ENCODE measurements at places on chromosomes 7 and 10.

- no peak for DNase-seq
These were observed 98.5 kb downstream of the POLR1F start for GRCh38 chr7:19610194-19610943.

DNA sequence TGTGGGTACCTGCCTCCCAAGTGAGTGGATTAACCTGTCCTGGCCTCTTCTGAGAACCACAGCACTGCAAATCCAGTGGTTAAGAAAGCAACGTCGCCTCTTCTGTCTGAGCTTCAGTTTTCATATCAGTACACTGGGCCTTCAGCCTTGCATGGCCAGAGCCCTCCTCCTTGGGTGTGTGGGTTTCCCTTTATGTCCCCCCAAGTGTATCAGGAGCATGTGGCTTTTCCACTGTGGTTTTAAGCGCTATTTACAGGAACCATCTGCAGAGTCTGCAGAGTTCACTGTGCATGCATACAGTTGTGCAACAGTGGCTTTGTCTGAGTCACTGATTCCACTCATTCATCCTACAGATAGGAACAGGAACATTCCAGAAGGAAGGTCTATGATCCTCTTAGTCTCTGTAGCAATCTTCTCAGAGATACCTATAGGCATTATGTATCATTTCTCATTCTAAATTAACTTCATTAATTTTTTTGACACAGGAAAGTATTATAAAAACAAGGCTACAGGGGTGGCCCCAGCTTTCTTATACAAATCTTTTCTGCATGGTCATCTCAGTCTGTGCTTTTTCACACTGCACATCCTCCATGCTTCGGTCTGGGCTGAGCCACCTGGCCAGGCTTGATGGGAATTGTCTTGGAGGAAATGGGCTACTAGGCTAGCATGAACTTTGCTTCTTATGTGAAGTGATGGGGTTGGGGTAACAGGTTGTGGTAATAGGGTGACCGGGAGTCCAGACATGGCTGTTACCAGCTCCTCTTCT lies 17.1 kb downstream of the MBL2 start:
- no peak for DNase-seq

GRCh38 chr10:53579773-53580172 lies 807.2 kb upstream of the MBL2 start:
- DNase-seq = no peak

- DNase-seq = no peak
These were observed 731.1 kb downstream of the ZWINT start for GRCh38 chr10:55629793-55630490.

DNA sequence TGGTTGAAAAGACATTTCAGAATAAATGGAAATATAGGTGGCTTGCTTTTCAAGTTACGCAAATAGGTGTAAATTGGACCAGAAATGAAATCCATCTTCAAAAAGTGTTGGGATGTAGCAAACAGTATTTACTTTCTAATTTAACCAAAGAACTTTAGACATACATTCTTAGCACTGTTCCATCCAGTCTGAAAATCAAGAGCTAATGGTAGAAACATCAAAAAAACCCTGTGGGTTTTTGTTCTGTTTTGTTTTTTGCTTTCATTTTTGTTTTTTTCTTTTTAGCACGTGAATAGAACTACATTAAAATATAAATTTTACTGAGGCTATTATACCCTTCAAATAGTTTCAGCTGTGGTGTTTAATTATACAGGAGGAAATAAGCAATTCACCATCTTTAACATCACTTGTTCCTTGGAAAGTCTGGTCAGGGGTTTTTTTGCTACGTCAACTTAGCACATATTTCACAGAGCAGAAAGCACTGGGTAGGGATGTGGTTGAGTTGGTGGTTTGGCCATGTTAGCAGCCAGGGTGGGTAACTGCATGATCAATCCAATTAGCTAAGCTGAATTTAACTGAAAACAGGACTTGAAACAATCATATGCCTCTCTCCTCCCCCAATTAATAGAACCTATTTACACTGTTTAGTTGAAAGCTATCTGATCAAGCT lies 275.4 kb upstream of the PFKP start:
- DNase-seq = no peak

DNA sequence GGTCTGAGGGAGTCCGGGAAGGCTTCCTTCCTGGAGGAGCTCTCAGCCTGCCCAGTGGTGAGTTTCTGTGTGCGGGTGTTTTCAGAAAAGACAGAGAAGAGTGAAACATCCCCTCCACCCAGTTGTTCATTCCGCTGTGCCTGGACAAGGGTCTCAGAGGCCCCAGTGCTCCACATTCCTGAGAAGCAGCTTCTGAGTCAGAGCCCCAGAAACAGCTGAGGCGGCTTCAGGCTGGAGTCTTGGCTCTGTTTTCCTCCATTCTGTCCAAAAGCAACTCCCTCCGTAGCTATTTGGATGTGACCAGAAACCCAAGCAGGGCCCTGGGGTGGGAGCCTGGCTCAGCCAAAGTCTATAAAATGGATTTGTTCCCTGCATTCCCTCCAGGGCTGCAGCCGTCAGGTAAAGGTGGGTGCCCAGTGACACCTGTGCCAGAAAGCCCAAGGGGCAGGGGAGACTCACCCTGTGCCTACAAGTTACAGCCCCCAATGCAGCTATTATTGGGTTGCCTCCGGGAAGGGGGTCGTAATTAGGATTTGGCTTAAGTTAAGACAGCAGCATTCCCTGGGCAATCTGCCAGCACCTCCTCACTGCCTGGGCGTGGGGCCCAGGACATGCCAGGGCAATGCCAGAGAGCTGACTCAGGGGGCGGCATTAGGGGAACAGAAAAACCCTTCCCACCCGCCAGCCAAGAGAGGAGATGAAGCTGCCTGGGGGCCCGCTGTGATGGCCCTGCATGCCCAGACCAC lies 13.1 kb upstream of the CAMK2G start:
- DNase-seq = peak; percentile 74

DNA sequence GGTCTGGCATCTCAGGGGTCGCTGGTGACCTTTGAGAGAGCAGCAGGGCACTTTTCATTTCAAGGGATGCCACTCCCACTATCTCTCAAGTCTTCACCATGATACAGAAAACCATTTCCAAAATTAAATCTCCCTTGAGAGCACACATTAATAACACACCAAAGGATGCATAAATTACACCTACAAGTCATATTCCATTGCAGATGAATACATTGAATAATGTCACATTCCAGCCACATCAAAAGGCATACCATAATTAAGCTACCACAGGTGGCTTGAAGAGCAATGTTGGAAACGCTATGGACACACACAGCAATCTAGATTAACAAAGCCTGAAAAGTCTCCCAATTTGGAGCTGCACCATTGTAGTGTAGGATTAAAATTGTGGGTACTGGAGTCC lies 353.3 kb upstream of the ZMIZ1 start:
- DNase-seq = no peak

DNA sequence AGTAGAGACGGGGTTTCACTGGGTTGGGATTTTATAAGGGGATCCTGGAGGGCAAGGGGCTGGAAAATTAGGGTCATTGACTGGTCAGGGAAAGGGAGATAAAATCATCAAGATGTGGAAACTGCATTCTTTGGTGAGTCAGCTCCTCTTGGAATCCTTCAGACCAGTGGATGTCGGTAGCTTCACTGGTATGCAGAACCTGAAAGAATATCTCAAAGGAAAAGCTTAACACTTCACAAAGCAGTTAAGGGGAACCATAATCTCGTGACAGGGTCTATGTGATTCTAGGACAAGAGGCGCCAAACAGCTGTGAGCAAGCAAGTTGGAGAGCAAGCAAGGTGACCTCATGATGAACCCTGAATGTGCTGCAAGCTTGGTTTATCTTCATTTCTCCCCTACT lies 634.7 kb upstream of the AUTS2 start:
- DNase-seq = peak; percentile 54

DNA sequence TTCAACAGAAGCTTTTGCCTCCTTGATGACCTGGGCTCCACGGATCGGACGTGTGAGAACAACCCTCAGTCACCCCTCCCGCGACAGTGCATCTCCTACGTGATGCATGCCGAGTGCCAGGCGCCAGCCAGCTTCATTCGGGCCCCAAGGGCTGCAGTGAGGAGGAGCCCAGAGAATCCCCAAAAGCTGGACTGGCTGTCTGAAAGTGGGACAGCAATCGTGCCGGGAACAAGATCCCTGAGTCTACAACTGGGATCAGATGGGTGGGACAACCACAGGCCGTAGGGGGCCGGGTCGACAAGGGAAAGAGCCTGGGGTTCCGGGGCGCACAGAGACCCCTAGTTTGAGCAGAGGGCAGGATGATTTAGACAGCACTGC lies 27.2 kb downstream of the EBF3 start:
- DNase-seq = no peak

DNA sequence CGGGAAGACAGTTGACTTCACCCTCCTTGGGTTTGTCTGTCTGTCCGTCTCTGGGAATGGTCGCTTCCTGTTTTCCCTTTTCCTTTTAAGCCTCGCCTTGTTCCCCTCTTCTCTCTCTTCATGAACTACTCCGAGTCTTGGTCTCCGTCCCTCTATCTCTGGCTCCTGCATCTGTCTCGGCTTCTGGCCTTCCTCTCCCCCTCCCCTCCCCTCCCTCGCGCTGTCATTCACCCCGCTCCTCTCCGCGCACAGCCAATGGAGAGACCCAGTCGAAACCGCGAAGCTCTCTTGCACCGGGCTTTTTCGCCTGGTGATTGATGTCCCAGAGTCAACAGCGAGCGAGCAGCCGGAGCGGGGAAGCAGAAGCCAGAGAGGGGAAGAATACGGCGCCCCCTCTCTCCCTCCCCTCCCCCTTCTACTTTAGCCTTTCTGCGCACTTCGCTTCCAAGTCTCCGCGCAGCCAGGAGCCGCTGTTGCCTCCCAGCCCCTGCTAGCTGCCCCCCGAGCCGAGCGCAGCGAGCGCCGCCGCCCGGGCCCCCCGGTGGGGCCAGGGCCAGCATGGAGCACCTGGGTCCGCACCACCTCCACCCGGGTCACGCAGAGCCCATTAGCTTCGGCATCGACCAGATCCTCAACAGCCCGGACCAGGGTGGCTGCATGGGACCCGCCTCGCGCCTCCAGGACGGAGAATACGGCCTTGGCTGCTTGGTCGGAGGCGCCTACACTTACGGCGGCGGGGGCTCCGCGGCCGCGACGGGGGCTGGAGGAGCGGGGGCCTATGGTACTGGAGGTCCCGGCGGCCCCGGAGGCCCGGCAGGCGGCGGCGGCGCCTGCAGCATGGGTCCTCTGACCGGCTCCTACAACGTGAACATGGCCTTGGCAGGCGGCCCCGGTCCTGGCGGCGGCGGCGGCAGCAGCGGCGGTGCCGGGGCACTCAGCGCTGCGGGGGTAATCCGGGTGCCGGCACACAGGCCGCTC lies at the start of gene TLX1:
Gene TLX1, plus strand, starts transcription at position 317 of the 978 bp plus-strand sequence. Its CDS starts 242 bp downstream, at position 559.
- DNase-seq = no peak

DNA sequence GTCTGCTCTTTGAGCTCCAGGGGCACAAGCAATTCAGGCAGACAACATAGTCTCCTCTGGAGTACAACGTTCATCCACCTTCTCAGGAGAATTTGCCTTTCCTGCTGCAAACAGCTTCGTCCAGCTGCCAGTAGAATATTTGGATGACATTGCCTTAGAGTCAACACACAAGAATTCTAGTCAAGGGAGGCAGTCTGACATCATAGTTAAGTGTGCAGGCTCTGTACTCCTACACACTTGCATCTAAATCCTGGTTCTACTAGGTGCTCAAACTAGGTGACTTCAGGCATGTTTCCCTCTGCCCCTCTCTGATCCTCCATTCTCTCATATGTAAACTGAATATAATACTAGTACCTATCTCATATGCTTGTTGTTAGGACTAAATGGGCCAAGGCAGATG lies 314.8 kb downstream of the HPSE2 start:
- peak; percentile 23 for DNase-seq

DNA sequence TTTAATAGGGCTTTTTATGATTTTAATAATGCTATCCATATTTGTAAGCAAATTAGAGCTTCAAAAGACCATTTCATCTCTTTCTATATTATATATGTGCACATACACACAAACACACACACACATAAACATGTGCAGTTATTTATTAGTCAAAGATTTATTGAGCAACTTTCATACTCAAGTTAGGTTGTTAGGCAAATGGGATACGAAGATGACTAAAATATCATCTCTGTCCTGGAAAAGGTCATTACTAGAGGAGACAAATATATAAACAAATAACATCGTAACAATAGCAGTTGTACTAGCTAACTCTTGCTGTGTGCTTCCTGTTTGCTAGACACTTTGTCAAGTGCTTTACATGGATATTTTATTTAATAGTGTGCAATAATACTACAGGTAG lies 307.9 kb downstream of the SNX13 start:
- DNase-seq = no peak

DNA sequence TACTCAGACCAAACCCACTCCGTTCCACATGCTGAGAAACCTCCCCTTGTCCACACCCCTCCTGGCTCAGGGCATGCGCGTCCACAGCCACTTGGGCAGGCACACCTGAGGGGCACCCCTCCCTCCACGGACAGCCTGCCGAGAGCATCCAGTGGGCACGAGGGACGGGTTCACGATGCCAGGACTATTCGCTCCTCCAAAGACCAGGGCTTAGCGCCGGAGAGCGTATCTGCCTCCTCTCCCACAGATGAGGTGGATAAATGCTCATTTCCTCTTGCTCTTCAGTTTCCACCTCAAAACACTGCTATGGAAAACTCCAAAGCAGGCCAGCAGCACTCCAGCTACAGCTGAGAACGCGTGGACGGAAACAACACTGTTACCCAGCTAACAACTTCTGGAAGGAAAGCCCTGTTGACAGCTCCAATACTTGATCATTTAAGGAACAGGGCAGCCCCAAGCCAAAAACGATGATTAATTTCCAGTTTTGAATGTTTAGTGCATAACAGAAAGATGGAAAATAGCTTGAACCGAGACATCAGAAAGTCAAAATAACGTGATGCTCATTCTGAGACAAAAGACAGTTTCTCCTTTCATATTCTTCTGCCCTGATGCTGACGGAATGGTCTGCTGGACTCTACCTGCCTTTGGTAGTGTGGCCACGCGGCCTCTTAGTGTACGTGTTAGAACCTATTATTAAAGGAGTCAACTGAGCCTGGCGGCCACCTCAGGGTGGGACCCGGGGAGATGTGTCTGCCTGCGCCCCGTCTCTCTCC lies 204.7 kb downstream of the DNAJB6 start:
- DNase-seq = peak; percentile 41

- DNase-seq = no peak
These were observed 120.2 kb upstream of the LRRTM3 start for GRCh38 chr10:66805612-66806011.

DNA sequence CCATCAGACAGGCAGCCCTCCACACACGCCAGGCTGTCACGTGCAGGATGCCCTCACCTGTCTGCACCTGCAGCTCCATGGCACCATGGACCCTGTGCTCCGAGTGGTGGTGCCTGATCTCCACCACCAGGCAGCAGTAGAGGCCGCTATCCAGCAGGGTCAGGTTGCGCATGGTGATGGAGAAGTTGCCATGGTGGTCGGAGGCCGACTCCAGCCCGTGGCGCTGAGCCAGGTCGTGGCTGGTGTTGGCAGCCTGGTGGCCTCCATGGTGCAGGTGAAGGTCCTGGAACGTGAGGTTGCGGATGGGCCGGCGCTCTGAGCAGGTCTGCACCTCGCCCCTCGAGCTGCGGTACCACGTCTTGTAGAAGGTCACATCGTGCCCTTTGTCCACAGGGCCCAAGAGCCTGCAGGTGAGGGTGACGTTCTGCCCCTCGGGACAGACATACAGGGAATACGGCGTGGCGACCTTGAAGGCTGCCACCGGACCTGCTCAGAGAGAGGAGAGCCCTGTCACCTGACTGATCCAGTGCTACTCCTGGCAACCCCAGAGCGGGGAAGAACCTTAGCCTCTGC lies 11.7 kb downstream of the VSIR start:
- no peak for DNase-seq

- DNase-seq = peak; percentile 94
These were observed at the start of gene VKORC1L1 for GRCh38 chr7:65872776-65873581. VKORC1L1 (plus strand) TSS chr7:65873074; CDS start chr7:65873372, 298 bp downstream.

GRCh38 chr7:143314127-143314526 lies 1.8 kb upstream of the CLCN1 start:
- DNase-seq = no peak
